Activated B cell treated with CpG ODN at 0.5 μM for 24 hours (primary cell): ENCODE measurements at places on chromosomes 16 and 17.

- DNase-seq = no peak
Measured at GRCh38 chr17:82632451-82632850, 15.8 kb downstream of the WDR45B start.

DNA sequence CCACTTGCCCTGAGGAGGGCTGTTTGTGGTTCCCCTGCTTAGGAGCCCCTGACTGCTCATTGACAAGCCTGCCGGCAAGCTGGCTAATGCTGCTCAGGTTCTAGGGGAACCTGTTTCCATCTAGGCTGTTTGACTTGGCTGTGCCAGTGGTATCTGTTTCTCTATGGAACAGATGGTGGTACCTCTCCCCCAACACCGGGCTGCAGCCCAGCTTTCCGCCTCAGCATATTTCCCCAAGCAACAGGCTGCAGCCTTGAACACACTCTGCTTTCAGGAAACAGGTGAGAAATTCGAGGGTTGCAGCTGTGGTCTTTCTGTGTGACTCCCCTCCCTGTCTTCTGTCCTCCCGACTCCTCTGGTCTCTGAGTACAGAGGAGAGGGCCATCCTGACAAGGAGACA lies 132.3 kb downstream of the TMEM132E start:
- DNase-seq = no peak

DNA sequence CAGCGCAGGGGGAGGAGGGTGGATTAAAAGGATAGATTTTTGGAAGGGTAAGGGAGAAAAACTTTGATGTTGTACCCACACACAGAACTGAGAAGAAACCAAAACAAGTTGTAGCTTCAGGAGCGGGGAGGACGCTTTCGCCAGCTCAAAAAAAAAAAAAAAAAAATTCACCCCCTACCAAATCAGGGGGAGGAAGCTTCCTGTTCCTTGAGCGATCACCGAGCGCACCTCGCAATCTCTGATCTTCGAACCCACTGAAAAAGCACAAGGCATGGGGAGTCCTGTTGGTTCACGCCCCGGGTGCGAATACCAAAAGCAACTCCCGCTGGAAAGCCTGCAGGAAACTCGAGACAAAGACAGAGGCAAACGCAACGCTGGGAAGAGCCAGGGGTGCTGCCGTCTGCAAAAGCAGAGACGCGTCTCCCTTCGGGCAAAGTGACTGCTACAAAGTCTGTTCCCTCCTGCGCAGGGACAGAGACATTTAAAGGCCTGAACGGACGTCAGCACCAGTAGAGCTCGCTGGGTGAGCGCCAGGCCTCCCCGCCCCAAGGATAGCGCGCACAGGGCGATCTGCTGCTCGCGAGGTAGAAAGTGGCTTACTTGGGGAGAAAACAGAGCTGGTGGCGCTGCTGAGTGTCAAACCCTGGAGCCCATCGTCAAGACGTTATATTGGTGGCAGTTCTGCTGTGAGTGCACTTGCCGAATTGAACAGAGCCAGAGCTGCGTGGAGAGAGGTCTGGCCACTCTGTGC lies 190.4 kb downstream of the USP22 start:
- DNase-seq = no peak

DNA sequence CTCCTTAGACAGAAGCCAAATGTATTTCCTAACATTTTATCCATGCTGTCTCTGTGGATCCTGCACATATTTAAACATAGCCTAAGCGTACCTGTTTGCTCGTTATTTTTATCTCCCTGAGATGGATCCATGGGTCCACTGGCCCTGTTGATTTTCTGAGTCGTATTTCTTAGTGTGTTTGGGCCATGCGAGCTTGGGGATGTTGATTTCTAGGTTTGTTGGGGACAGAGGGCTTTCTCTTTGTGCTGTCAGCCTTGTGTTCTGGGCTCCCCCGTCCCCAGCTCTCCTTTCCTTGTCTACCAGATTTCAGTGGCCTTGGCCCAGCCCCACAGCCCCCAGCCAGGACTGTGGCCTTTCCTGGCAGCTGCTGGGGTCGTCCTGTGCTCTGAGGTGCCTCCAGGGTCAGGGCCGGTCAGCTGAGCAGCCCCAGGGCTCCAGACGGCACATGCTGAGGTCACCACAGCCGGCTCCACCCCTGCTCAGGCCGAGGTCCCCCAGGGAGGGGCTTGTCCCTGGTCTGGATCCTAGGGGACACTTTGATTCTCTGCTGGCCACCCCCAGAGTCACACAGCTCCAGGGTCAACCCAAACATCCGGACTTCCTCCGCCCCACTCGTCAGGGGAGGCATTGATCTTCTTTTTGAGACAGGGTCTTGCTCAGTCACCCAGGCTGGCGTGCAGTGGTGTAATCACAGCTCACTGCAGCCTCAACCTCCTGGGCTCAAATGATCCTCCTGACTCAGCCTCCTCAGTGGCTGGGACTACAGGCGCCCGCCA lies 4.4 kb downstream of the SSTR5 start:
- DNase-seq = no peak

- DNase-seq = no peak
Measured at GRCh38 chr16:12531937-12532336, 271.8 kb downstream of the CPPED1 start.

DNA sequence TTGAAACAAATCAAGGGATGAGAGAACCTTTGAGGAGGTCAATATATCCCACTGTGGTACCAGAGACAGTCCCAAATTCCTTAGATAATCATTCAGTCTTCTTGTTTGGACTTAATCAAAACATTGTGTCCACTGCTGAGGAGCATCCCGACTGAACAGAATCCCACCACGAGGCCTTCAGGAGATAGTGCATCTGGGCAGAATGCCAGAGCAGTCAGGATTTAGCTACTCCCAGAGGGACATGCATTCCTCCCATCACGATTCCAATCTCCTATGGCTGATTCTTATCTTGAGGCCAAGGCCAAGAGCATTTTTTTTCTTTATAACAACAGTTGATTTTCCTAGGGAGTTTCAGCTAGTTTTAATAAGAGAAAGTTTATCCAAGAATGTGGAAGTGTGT lies 87.4 kb upstream of the COX10 start:
- DNase-seq = no peak
